T-helper 22 cell (primary cell): ENCODE measurements at places on chromosomes 2 and 18.
A peak's percentile ranks its signal among the peaks of the same experiment; 100 is the strongest.

DNA sequence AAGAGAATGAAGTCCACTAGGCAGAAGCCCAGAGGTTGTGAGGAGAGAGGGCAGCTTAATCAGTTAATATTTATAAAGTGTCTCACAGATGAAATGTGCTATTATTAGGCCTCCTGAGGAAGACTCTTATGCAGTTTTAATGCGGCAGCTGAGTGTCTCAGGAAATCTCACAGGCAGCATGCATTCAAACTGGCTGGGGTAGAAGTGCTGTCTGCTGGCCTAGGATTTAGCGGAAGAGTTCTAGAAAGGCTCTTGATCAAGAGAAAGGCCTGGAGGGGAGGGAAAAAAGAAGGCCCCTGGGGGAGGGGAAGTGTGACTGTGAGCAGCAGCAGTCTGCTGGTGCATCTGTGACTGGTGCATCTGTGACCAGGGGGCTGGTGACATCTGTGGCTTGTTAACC, 133.0 kb downstream of the FSHR start:
- no peak for DNase-seq

GRCh38 chr2:228700638-228701037, 519.2 kb upstream of the SPHKAP start:
- DNase-seq, result no peak

GRCh38 chr2:120373424-120373823, 27.5 kb downstream of the INHBB start:
- no peak for DNase-seq

DNA sequence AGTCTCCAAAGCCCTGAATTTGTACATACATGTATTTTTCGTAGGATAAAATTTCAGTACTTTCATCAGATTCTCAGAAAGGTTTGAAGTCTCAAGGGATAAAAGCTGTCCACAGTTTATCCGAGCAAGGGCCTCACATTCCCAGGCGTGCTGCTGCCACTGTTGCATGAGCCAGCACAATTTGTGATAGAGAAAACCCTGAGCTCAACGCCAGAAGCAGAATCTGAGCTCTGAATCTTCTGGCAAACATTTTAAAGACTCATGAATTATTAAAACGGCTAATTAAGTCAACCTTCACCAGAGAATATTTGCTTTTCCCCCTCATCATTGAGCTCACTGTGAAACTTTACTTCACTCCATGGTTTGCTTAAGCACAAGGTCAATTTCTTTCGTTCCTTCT, 38.5 kb upstream of the STPG4 start:
- no peak for DNase-seq

DNA sequence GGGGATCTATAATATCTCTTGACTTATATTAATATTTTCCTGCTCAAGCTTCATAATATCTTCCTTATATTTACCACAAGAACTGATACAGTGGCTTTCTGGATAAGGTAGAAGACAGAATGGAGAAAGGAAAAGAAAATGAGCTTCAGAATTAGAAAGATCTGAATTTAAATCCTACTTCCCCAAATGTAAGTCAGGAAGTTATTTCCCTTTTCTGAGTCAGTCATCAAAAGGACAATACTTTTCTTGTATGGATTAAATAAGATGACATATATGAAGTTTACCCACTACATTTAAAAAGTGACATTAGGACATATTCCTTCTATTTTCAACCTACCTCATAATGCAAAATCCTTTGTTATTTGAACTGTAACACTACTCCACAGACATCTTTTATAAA, 19.0 kb downstream of the KRCC1 start:
- no peak for DNase-seq

DNA sequence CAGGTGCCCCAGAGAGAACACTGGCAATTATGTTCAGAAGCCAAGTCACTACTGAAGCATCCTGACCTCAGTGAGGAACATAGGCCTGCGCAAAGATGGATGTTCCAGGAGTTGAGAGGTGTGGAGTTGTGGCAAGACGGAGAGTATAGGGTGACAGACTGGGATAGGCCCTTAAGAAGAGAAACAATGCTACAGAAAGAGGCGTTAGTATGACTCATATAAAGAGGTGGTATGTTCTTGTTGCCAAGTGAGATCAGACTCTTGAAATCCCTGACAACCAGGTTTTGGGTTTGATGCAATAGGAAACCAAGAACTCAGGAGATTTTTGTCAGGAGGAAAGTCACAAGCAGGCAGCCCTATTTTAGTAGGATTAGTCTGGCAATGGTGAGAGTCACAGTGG, 185.6 kb downstream of the RIT2 start:
- DNase-seq, result no peak

DNA sequence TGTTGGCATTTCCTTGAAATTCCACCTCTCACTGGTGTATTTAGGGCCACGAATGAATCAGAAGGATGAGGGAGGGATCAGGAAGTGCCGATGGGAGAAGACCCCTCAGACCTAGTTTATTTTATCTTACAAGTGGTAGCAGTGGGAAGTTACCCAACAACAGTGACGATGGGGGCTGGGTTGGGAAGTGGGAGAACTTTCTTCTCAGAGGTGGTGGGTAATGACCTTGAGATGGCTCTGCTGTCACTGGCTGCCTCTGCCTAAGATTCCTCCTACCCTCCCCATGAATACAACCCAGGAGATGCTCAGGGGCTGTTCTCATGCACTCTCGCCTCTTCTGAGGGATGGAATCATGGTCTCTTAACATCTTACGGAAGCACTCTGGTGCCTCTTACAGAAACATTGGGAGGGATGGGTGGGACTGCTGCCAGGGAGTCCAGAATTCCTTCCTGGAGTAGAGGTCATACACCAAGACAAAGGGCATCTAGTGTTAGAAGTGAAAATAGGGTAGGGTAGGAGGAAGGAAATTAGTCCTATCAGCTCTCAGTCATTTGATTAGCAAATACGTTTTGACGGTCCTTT, 58.5 kb upstream of the TXNDC2 start:
- DNase-seq, result no peak

DNA sequence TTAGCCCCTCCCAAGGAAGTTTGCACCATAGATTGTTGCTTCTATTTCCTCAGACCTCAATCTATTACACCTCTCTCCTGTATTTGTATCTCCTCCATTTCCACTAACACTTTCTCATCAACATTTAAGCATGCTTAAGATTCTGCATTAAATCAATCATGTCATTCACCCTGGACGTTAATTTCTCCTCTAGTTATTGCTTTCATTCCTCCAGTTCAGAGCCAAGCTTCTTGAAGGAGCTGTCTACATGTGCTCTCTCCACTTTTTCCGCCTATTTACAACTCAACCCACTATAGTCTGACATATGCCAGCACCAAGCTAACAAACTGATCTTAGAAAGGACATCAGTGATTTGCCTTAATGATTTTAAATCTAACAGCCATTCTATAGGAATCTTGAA, 99.5 kb downstream of the OLA1 start:
- DNase-seq, result no peak

GRCh38 chr2:173997269-173997668, 32.1 kb upstream of the SP3 start:
- DNase-seq, result no peak

GRCh38 chr18:22632191-22632590, 214.5 kb upstream of the CTAGE1 start:
- no peak for DNase-seq

DNA sequence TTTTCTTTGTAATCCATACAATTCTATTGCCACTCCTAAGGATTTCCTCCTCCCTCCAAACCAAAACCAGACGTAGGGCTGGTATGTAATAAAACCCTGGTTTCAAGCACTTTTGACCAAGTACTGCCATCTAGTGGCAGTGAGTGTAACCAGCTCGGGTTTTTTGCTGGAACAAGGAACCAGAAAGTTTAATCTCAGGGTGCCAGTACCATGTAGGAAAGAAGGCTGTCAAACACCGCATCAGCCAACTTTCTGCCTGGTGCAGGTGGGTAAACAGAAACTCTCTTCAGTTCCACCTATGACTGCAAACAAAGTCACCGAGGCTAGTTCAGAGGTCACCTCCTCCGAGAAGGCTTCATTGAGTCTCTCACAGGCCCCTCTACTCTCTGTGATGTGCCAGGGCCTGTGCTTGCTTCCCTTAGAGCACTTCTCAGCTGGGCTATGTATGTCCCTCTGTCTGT, 10.2 kb upstream of the THNSL2 start:
- peak; percentile 5 for DNase-seq

GRCh38 chr2:182577816-182578215, 138.2 kb upstream of the DNAJC10 start:
- DNase-seq, result no peak

DNA sequence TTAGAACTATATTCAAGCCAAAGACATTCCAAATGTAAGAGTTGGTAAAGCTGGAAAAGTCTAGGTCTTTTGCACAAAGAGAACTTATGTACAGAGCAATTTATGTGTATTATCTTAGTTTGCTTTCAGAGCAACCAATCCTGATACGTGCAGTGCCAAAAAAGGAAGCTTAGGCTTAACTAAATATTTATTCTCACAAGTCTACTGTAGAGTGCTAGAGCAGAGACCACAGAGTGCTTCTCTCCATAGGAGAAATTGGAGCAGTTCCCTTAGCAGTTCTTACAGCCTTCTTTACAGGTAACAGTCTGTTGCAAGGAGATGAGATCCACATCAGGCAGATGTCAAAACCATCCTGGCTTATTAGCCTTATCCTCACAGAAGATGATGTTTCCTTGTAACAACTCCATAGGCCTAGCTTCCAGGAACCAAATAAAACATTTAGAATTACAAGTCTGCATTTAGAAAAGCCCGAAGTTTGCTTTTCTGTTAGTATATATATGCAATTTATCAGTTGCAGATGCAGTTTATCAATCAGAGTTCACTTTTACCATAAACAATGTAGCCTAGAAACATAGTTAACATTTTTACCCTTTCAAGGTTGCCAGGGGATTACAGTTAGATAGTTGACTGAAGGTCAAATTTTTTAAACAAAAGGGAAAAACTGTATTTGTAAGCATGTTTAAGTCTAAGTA, 250.6 kb upstream of the KCNJ3 start:
- DNase-seq, result no peak

DNA sequence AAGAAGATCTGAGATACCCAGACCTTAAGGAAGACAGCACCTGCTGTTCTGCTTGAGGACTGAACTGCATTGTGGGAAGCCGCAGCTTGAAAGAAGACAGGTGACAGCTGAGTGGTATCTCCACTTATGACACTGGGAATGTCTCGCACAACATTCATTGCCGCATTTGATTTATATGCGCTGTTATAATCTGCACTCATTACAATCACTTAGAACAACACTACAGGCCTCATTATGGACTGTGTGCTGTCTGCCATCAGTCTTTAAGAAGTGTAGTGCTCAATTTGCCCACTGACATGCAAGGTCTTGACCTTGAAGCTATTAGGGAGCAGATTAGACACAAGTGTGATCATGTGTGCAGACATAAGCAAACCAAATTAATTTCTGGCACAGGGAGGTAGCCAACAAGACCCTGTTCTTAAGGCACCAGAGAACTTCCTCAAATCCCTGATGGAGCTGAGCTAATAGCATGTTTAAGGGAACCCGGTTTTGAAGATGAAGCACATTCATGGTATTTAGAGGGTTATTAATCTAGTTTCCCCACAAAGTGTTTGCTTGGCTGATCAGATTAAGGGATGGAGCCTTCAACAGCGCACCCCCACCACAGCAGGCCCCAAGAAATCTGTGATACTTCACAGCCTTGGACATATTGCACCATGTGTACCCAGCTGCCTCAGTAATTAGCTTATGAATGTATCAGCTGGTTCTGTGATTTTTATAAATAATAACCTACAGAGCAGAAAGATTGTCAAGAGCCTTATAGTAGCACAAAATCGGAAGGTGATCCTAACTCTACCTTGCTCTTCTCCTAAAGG, 146.8 kb downstream of the SATB2 start:
- no peak for DNase-seq

DNA sequence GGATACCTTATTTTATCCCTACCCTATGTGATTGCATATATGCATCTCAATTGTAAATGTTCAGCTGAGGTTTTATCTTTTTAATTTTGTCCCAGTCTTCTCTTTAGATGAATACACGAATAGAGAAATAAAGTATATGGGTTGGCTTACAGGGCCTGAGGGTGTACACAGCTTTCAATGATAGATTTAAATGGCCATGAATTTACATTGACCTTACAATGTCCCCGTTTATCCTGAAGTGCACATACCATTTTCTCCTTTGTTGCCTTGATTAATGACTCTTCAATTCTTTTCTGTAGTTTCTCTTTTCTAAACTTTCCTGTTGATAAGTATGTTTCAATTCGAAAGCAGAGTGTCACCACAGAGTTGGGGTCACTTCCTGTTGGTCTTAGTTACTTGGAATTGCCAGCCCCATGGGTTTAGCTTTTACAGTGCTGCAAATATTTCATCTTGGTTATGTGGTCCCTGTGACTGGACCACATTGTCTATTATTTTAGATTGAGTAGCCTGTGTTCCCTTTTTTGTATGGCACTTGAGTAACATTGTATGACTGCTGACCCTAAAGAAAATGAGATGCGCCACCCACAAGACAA, 1616.3 kb upstream of the ACVR2A start:
- no peak for DNase-seq

- DNase-seq, result no peak
These were observed 265.6 kb upstream of the NRXN1 start for GRCh38 chr2:51297488-51297887.

DNA sequence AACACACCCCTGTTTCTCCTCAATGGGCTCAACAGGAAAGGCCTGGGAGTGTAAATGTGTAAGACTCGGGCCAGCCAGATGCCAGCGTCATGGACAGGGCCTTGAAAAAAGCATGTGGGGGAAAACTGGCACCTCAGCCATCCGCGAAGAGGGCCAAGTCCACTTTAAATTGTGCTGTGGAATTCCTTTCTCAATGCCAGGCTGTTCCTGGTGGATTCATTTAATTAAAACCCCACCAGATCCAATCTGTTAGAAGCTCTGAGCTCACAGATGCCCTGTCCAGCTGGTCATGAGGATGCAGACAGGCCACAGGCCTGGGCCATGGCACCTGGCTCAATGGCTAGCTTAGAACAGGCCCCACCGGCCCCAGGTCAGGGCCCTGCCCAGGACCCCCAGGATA, 24.8 kb downstream of the KCNK3 start:
- no peak for DNase-seq

DNA sequence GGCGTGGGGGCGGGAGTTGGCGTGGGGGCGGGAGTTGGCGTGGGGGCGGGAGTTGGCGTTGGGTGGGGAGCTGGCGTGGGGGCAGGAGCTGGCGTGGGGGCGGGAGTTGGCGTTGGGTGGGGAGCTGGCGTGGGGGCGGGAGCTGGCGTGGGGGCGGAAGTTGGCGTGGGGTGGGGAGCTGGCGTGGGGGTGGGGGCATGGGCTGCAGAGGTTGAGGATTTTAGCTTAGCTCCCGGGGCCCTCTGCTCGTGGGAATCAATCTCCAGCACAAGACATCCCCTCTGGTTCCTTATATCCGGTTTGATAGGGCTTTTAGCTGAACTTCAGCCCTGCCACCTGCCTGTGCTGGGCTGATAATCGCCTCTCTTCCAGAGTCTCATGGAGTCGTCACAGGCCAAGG, 177.0 kb downstream of the LDLRAD4 start:
- DNase-seq, result no peak
